ENCODE measurements at places on chromosomes 3 and 15.

DNA sequence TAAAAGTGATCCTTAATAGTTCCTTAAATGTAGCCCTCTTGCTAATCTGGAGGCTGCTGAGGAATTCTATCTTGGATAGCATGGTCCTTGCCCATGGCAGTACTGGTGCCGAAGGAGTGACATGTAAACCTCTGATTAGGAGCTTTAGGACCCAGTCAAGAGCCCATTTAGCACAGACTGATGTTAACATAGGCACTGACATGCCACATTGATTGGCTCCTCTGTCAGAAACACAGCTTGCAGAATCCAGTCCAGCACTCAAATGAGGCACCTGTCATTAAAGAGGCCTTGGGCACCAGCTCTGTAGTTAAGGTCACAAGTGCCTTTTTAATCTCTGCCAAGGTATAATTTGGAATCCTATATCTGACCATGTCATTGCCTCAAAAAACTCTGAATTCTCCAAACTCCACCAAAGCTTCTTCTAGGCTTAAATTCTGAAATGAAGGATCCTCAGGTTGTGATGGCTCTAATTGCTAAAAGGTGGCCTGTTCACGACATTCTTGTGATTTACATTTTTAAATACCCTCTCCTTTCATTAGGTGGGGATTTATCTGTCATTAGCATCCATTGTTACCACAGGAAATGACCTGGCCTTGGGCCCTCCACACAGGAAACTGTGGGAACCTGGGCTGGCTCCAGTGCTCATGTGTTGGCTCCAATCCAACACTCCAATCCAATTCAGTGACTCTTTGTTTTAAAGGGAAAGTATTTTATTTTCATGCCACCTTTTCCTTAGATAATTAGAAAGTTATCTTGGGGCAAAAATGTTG lies 57.3 kb upstream of the RNF7 start:
- peak; percentile 88 for DNase-seq
- H3K27me3 ChIP-seq, result no peaks in the 10 kb centered on the region
- H3K36me3 ChIP-seq, result no peaks in the 10 kb centered on the region
- peak overlapping the region; percentile 72 for H3K27ac ChIP-seq
- H3K4me3 ChIP-seq, result peak overlapping the region; percentile 3
- peaks cover 35% of the 10 kb centered on the region for H3K4me1 ChIP-seq

GRCh38 chr3:43331381-43331780 lies 45.0 kb downstream of the SNRK start:
- H3K27ac ChIP-seq, result no peak overlapping the region
- H3K36me3 ChIP-seq, result peaks cover 9% of the 10 kb centered on the region
- no peaks in the 10 kb centered on the region for H3K27me3 ChIP-seq
- H3K4me1 ChIP-seq, result peaks cover 3% of the 10 kb centered on the region
- H3K4me3 ChIP-seq, result no peak overlapping the region

- no peak overlapping the region for H3K4me3 ChIP-seq
- H3K4me1 ChIP-seq, result no peaks in the 10 kb centered on the region
- no peak for DNase-seq
- no peaks in the 10 kb centered on the region for H3K36me3 ChIP-seq
Observed at GRCh38 chr3:152626226-152626625, 208.7 kb upstream of the P2RY1 start.

DNA sequence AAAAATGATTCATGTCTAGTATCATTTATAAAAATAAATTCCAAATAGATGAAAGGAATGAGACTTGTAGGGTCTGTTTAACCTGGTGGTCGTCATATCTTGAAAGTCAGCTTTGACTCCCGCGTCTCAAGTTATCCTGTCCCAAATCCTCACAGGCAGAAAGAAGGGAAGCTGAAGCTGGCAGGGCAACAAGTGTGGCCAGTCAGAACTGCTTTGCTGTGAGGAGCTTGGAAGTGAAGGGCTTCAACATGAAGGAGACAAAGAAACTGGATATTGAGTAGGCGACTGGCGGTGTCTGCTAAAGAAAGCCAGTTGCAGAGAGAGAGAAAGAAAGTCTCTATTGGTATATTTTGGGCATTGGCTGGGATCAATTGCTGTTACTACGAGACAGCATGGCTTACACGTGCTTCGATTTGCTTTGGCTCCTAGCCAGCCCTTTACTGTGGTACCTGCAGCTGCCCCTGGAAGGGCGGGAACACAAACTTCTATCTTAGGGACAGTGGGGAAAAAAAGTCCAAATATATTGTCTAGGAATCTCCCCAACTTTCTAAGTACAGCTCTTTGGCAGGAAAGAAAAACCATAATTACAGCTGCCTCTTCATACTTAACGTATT lies 107.2 kb downstream of the CHST2 start:
- no peaks in the 10 kb centered on the region for H3K27me3 ChIP-seq
- H3K27ac ChIP-seq, result no peak overlapping the region
- no peaks in the 10 kb centered on the region for H3K4me1 ChIP-seq
- H3K4me3 ChIP-seq, result no peak overlapping the region

DNA sequence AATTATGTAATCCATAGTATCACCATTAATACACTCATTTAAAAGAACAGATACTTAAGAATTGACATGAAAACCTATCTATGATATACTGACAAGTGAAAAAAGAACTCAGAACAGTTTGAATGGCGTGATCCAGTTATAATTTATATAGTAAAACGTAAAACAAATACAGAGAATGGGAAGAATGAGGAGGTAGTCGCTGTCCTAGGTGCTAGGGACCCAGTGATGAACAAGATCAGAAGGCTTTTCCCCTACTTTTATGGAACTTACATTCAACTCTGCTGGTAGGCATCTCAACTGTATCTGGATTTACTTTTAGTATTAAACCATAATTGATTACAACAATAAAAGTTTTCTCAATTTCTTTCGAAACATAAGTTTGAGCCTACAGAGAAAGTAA lies 31.8 kb downstream of the GSK3B start:
- no peaks in the 10 kb centered on the region for H3K27me3 ChIP-seq
- H3K4me3 ChIP-seq, result no peak overlapping the region
- no peaks in the 10 kb centered on the region for H3K4me1 ChIP-seq
- H3K27ac ChIP-seq, result no peak overlapping the region

DNA sequence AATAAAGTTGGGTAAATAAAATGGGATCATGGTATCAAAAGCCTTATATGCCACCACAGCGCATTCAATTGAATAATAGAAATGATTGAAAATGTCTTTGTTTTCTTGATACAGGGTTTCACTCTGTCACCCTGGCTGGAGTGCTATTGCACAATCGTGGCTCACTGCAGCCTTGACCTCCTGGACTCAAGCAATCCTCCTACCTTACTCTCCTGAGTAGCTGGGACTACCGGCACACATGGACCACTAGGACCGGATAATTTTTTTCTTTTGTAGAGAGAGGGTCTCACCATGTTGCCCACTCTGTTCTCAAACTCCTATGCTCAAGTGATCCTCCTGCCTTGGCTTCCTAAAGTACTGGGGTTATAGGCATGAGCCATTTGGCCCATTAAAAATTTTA lies 33.8 kb upstream of the BBX start:
- H3K36me3 ChIP-seq, result no peaks in the 10 kb centered on the region
- no peak for DNase-seq
- no peak overlapping the region for H3K4me3 ChIP-seq
- no peaks in the 10 kb centered on the region for H3K4me1 ChIP-seq
- H3K27me3 ChIP-seq, result peaks cover 6% of the 10 kb centered on the region

DNA sequence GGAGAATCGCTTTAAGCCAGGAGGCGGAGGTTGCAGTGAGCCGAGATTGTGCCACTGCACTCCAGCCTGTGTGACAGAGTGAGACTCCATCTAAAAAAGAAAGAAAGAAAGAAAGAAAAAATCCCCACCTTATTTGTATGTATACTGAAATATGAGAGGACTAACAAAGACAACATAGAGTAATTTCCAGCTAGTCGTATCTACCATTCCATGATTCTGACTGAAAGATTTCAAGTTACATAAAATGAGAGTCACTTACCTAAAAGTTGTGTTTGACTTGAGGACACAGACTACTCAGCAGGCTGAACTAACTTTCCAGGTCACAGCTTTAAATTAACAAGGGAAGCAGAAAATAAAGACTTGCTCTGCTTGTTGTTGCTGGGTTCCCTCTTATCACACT lies 18.8 kb upstream of the PRKCI start:
- no peaks in the 10 kb centered on the region for H3K36me3 ChIP-seq
- H3K27me3 ChIP-seq, result peaks cover 7% of the 10 kb centered on the region
- H3K27ac ChIP-seq, result no peak overlapping the region
- DNase-seq, result no peak
- no peaks in the 10 kb centered on the region for H3K4me1 ChIP-seq

- no peak overlapping the region for H3K27ac ChIP-seq
- peaks cover 5% of the 10 kb centered on the region for H3K36me3 ChIP-seq
- no peak overlapping the region for H3K4me3 ChIP-seq
- H3K4me1 ChIP-seq, result no peaks in the 10 kb centered on the region
- no peaks in the 10 kb centered on the region for H3K27me3 ChIP-seq
Observed at GRCh38 chr3:107800710-107801109, 277.9 kb downstream of the BBX start.

- H3K27me3 ChIP-seq, result no peaks in the 10 kb centered on the region
- H3K36me3 ChIP-seq, result no peaks in the 10 kb centered on the region
- no peak overlapping the region for H3K27ac ChIP-seq
- DNase-seq, result no peak
- H3K4me3 ChIP-seq, result no peak overlapping the region
- H3K4me1 ChIP-seq, result no peaks in the 10 kb centered on the region
Observed at GRCh38 chr3:5542472-5542871, 355.0 kb downstream of the EDEM1 start.

DNA sequence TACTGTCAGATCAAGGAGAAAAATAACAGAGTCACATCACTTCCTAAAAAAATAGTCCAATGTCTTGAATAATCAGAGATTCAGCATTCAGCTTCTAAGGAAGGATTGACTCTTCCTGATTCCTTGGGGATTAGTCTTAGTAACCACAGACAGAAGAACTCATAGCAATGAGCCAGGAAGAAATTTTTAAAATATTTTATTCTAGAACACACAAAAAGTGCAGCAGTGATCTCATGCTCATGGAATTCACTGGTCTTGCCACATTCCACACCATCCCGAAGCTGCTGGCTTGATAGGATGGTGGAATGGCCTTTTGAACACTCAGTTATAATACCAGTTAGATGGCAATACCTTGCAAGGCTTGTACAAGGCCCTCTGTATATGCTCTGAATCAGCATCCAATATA lies 43.0 kb upstream of the ABI3BP start:
- H3K27ac ChIP-seq, result peak overlapping the region; percentile 79
- no peaks in the 10 kb centered on the region for H3K36me3 ChIP-seq

- peak; percentile 64 for DNase-seq
- H3K27ac ChIP-seq, result no peak overlapping the region
- H3K4me1 ChIP-seq, result peaks cover 8% of the 10 kb centered on the region
- no peak overlapping the region for H3K4me3 ChIP-seq
- no peaks in the 10 kb centered on the region for H3K36me3 ChIP-seq
Observed at GRCh38 chr15:63088533-63089245, 33.0 kb upstream of the LACTB start.

DNA sequence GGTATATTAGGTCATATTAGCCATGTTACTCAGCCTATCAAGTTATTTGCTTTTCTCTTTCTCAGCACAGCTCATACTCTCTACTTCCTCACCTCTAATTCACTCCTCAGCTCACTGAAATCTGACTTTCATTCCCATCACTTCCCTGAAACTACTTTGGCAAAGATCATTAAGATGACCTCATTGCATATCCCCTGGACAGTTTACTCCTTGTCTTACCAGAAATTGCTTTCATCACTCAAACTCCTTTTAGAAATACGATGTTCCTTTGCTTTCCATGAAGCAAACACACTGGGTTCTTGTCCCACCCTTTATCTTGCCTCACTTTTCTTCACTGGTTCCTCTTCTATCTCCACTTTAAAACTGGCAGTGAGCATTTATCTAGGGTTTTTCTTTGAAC lies 354.4 kb downstream of the TUSC7 start:
- no peak overlapping the region for H3K4me3 ChIP-seq
- H3K27ac ChIP-seq, result no peak overlapping the region
- no peaks in the 10 kb centered on the region for H3K27me3 ChIP-seq
- no peaks in the 10 kb centered on the region for H3K4me1 ChIP-seq
- DNase-seq, result no peak

DNA sequence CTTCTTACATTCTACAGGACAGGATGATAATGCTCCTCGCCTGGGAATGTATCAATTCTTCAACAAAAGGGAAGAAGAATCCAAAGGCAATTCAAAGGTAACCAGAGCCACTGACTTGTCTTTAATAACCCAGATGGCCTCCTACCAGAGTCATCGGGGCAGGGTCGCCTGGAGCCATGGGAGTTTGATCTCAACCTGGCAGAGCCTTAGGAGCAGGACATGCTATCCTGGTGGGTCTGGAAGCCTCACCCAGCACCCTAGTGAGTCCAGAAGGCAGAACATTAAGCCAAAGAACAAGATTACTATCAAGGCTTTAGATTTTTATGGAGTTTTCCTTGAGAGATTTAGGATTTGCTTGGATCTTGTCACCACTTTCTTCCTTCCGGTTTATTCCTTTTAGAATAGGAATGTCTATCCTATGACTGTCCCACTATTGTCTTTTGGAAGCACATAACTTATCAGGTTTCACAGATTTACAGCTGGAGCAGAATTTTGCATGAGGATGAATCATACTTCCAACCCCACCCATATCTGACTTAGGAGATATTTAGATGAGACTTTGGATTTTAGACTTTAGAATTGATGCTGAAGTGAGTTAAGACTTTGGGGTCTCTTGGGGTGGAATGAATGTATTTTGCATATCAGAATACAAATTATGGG lies 330.3 kb upstream of the GOLIM4 start:
- H3K36me3 ChIP-seq, result no peaks in the 10 kb centered on the region
- H3K27ac ChIP-seq, result no peak overlapping the region
- H3K27me3 ChIP-seq, result no peaks in the 10 kb centered on the region
- no peaks in the 10 kb centered on the region for H3K4me1 ChIP-seq
- H3K4me3 ChIP-seq, result no peak overlapping the region
- no peak for DNase-seq

DNA sequence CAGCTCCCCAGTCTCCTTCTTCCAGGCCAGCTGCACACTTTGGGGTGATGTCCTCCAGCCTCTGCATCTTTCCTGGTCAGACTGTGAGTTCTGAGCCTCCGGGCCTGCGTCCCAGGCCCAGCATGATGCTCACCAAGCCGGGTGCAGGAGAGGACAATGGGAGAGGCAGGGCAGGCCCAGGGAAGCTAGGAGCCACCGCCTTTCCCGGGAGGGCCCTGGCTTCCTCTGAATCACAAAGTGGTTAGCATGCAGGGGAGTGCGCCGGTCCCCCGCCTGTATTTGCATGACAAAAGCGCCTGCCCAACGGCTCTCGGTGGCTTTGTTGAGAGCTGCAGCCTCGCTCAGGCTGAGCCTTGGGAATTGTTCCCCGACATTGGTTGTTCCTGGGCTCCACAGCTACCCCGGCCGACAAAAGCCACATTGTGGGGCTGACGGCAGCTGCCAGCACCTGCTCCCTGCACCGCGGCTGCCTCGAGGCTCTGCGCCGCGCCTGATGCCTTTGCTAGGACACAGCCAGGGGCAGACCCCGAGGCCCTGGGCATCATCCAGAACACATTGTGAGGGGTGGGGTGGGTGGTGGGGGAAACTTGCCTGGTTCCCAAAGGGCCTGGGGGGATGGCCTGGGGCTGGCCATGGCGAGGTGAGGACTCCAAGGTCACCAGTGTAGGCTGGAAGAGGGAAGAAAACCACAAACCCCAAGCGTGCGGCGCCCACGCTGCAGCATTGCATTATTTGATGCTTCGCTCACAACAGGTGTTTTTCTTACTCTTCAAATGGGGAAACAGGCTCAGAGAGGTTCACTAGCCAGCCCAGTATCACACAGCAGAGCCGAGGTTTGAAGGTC lies 20.0 kb upstream of the KLF13 start:
- no peaks in the 10 kb centered on the region for H3K36me3 ChIP-seq
- H3K4me1 ChIP-seq, result no peaks in the 10 kb centered on the region
- no peak overlapping the region for H3K4me3 ChIP-seq
- no peak for DNase-seq
- H3K27ac ChIP-seq, result no peak overlapping the region
